Forelimb muscle (tissue), 1 donor: ENCODE measurements at places on chromosomes 3 and 15. TPM values are rescaled to one million over a fixed set of nuclear protein-coding genes. Genes with fewer than 3 reads are reported as not detected.
A peak's percentile ranks its signal among the peaks of the same experiment; 100 is the strongest.

DNA sequence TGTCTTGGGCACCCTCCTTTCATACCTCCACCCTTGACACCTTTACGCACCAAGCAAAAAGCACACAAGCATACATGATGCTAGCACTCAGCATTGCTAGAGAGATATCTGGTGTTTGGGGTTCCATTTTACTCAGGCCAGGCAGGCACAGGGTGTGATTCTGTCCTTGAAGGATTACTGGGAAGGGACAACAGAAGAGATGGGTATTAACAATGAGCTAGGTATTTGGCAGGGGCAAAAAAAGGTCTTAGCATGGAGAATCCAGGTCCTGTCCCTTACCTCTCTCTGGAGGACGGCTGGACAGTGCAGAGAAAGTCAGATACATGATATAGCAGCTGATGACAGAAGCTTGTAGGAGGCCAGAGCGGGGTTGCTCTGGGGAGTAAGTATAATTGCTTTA lies 3.5 kb downstream of the SERINC4 start:
- no peak for DNase-seq

GRCh38 chr3:177468331-177468730 lies 271.0 kb upstream of the TBL1XR1 start:
- no peak for DNase-seq

GRCh38 chr3:184525337-184526087 lies 36.1 kb upstream of the EPHB3 start:
- no peak for DNase-seq

- DNase-seq: no peak
Observed at GRCh38 chr3:160373655-160374054, 25.4 kb downstream of the IFT80 start.

DNA sequence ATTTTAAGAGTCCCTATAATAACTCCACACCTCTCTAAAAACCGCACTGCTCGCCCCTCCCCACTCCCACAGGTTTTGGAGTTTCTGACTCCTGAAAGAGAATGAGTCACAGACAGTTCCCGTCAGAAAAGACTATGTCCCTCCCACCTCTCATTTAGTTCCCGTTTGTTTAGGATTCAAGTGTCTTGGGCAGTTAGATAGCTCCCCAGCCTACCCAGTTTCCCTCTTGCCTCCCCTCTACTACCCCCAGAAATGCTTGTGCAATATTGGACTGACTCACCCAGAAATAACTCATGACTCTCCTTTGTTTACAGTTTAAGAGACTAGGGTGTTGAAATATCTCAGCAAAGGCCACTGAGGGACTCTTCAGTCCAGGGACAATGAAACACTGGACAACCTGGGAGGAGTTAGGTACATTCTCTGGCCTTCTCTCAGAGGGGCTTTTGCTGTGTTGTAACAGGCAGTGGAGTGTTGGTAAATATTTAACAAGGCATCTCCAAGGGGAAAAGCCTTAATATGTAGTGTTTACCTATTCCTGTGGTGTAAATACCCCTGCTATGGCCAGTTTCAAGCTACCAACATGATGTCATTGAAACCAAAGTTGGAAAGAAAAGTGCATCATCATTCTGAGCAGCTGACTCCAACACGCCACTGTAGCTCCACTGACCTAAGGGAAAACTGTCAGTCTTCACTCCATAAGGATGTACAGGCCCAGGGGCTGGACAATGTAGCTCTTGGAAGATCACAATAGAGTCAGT lies 96.1 kb upstream of the CHD2 start:
- DNase-seq: no peak

GRCh38 chr3:130604806-130605205 lies 87.8 kb downstream of the COL6A6 start:
- DNase-seq: no peak

DNA sequence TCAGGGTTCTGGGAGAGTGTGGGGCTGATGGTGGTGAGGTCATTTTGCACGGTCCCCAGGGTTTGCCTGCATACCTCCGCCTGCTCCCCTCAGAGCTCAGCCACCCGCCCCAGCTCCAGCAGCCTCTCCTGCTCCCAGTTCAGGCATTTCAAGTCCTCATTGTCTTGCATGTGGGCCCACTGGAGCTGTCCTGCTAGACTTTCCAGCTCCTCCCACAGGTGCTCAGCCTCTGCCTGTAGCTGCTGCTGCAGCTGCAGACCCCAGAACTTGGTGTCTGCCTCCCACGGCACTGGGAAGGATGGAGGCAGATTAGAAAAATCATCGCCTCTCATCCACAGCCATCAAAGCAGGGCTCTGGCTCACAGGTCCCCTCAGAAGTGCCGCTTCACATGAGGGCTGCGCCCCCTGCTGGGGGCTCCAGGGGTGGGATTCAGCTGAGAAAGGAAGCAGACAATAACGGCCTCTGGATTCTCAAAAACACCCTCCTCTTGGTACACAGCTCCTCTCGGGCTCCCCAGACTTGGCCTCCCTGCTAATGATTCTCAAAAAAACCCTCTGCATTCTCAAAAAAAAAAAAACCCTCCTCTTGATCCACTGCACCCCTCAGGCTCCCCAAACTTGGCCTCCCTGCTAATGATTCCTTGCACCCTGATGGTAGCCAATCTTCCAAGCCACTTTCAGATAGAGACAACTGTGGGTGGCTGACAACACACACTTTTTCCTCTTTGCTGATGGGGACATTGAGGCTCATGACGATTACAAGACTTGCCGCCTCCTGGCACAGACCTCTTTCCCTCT lies 89.3 kb upstream of the C2CD4B start:
- DNase-seq: peak; percentile 17

- no peak for DNase-seq
Observed at GRCh38 chr3:185717627-185718402, 107.0 kb downstream of the IGF2BP2 start.

- no peak for DNase-seq
Observed at GRCh38 chr3:19901918-19902317, 32.1 kb downstream of the EFHB start.

GRCh38 chr3:124610130-124610529 lies 120.1 kb upstream of the UMPS start:
- no peak for DNase-seq

- DNase-seq: no peak
Observed at GRCh38 chr3:43012174-43012573, 33.1 kb downstream of the GASK1A start.

DNA sequence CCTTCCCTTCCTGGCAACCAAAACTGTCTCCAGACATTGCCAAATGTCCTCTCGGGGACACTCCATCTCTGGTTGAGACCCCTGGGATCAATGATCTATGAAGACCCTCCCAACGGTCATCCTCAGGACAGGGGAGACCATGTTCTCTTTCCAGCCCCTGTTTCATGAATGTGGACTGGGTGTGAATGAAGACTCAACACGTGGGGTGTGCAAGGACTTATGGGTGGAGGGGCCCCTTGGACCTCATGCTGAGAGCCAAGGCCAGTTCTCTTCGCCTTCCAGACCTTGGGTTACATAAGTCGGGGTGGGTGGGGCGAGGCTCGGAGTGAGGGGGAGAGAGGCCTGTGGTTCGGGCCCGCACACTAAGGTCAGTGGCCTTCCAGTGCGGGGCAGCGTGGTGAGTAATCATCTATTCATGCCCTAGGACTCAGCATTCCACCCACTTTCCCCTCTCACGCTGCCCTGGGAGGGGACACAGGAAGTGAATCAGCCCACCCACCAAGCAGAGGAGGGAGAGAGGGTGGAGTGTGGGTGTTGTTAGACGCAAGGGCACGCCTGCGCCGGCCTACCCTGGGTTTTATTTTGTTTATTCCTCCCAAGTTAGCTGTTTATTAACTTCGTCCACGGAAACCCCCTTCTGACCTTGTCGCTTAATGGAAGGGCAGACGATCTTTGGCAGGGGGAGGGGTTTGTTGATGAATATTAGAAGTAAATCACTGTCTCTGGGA lies 6.7 kb downstream of the PAQR5 start:
- DNase-seq: no peak

DNA sequence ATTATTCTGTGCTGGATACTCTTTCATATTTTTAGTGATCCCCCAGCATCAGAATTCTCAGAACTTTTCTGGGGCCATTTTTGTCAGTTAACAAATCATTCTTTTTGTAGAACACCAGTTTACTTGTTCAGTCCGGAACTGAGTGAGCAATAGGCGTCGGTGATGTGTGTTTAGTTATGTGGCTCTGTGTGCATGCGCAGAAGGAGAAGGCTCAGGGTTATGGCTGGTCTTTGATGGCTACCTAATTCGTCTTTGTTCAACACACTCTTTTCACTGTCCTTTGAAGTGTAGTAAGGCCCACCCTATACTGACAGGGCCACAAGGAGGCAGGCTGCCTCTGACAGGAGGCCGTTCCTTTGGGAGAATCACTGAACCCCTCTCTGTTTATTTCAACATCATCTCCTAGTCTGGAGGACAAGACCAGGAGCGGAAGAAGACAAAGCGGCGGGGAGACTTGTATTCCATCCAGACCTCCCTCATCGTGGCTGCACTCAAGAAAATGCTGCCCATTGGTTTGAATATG lies 158.2 kb upstream of the CHRM5 start:
- no peak for DNase-seq

DNA sequence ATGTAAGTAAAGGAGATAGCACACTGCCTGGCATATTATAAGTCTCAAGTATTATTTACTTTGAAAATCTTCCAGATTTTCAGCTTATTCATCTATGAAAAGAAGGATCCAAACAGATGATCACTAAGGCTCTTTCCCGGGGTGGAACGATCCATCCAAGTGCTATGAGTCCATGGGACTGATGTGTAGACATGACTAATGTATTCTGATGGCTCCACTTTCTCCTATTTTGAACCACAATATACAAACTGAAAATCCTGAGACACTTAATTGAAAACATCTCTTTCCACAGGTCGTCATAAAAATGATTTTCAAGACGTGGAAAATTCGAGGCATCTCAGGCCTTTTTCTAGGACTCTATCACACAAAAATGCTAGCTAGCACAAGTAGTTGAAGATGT lies 33.4 kb upstream of the CHRM5 start:
- DNase-seq: no peak

DNA sequence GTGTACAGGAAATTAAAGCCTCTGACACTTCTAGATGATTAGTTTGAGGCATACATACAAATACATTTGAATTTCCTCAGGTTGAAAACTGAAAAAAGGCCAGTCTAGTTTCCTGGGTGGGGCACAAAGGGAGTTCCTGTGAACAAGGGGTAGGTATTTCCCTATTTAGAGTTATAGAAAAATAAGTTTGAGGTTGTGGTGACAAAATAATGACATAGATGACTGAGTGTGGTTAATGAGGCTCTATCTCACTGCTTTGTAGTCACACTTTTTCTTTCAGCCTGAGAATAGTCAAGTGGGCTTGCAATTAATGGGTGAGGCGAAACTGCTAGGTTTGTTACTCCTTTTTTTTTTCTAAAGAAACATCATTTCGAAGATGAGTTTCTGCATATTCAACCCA lies 4.3 kb downstream of the SLCO3A1 start:
- no peak for DNase-seq

GRCh38 chr3:185151101-185151963 lies 1.5 kb downstream of the C3orf70 start:
- DNase-seq: no peak

GRCh38 chr15:66006986-66007385 lies 137.7 kb downstream of the RAB11A start:
- DNase-seq: no peak

- DNase-seq: no peak
Observed at GRCh38 chr3:77815467-77815866, 775.6 kb downstream of the ROBO2 start.

GRCh38 chr3:53180305-53181023 lies 19.5 kb downstream of the PRKCD start:
- DNase-seq: no peak

DNA sequence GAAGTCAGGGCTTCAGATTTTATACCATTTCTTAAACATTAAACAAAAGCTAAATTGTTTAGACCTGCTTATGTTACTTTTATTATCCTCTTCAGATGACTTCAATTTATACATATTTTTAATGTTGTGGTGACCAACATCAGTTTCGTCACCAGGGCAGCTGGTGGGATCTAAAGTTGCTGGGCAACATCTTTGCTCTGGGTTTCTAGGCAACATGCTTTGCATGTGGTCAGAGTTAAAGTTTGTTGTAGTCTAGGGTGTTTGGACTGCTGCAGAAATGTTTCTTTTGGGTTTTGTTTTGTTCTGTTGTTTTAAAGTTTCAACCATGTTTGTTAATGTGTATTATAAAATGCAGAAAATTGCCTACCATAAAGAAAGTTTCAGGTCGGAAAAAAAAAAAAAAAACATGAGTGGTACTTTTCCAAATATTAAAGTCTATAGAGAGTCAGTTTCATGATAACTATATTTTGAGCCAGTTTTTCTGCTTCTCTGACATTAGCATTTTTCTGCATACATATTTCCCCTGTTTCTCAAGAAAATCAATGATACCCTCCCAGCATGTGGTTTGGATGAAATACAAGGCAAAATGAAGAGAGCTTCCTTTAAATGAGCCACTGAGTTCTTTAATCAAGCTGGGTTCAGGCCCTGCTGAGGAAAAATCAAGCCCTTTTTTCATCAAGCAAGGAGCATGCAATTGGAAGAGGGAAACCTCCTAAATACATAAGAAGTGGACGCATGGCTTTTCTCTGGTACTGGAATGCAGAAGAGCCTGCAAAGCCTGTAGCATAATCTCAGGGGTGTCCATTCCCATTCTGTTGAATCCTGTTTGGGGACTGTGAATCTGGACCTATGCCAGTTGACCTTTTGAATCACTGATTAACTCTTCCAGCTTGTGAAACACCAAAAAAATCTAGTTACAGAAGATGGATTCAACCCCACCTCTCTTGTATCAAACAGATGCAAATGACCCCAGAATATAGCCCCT lies 35.0 kb upstream of the VGLL3 start:
- DNase-seq: no peak

DNA sequence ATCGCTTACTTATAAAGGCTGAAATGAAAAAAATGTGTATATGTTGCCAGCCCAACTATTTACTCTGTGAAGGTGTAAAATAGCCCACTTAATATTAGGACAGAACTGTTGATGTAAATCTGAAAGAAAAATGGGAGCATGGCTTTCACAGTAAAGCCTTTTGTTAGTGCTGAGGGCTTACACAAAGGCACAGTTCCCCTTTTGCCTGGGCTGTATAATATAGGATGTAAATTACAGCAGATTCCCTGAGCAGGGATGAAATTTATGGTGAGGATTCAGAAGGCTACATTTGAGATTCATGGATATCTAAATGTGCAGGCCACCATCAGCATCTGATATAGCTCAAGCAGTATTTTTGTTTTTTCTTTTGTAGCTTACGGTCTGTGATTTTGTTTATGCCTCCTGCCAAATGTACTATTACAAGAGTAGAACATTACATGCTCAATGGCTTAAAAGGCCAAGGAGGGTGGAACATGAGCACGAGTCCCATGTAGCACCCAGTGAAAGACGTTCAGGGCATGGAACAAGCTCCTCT lies 109.1 kb upstream of the ATP10A start:
- DNase-seq: no peak

GRCh38 chr3:48679411-48680391 lies 6.0 kb downstream of the NCKIPSD start:
- no peak for DNase-seq

GRCh38 chr15:74937272-74937589 lies 642 bp downstream of the COX5A start:
- DNase-seq: no peak

Gene SMCO1
- 2.2 TPM for polyA plus RNA-seq

Gene MYO5C
- 8.5 TPM for polyA plus RNA-seq

Gene LMCD1
- 253 TPM for polyA plus RNA-seq

Gene ARHGEF26
- 10.3 TPM for polyA plus RNA-seq

Gene POLQ
- polyA plus RNA-seq: 2.5 TPM

Gene SNX1
- polyA plus RNA-seq: 50.7 TPM

Gene FBN1
- polyA plus RNA-seq: 168 TPM

Gene MST1R
- 2.4 TPM for polyA plus RNA-seq

Gene CD200R1
- polyA plus RNA-seq: 1.7 TPM
